ENCODE measurements at places on chromosomes 2 and 18. TPM values are rescaled to one million over a fixed set of nuclear protein-coding genes. Genes with fewer than 3 reads are reported as not detected.

The SGPP2 gene
- total RNA-seq, result 0.92 TPM

GRCh38 chr2:86186431-86186830 is 8.8 kb downstream of the IMMT start:
- DNase-seq, result no peak

DNA sequence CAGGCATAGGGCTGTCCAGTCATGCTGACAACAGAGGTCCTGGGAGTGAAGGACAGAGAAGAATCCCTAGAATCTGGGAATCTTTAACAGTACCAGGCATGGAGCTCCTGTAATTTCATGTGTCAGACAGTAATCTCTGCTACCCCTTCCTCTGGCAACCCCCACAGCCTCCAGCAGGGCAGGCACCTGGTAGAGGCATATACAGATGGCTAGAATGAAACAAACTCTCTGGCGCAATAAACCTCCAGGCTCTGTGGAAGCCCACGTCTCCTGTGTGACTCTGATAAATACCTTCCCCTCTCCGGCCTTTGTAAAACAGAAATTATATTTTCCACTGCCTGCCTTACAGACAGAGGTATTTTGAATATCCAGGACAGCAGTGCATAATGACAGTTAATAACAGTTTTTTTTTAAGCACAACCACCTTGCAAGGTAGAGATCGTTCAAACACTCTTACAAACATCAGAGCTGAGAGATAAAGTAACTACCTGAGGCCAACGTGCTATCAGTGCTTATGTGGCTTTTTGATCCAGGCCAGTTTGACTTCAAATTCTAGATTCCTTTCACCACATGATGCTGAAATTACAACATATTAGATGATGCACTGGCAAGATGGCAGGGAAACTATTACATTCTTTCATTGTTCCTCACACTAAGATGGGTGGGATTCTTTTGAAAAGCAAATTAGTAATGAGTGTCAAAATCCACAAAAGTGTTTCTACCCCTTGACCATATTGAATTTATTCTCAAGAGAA is 47.7 kb upstream of the TMEM247 start:
- DNase-seq, result no peak

DNA sequence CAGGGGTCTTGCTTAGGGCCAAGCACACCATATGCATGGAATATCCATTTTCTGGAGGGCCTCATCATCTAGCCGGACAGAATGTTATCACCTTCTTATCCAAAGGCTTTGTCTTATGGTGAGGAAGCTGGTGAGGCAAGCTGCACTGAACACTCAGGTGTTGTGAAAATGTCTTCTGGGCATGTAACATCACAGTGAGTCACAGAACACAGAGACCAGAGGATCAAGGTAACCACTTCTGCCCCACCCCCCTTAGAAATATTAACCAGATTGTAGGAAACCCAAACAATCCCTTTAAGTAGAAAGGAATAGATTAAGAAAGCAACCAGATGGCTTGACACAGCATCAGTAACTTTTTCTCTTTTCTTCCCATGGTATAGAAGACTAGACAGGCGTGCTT is 51.1 kb downstream of the MYO5B start:
- no peak for DNase-seq

DNA sequence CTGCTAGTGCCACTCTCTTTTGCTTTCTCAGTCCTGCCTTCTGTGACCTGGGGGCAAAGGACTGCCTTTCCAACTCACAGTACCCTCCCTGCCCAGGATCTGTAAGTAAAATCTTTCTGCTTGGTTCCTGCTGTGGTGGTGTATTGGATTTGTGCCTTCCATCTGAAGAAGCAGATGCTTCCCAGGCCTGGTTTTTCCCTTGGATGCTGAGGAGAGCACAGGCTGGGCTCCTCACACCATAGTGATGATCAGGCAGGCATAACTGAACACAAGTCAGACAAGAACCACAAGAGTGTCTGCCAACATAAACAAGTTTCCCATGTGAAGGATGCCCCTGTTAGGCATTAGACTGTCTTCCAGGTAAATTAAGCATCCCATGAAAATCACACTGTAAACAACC is 121.3 kb upstream of the NRXN1 start:
- DNase-seq, result no peak

Data from Daoy (cell line).